Nephron progenitor cell (in vitro differentiated cells): ENCODE measurements at places on chromosomes 12 and 14.

- DNase-seq, result no peak
Observed at GRCh38 chr12:3630621-3631271, 122.2 kb downstream of the CRACR2A start.

- no peak for DNase-seq
Observed at GRCh38 chr14:90319634-90320541, 11.9 kb downstream of the NRDE2 start.

DNA sequence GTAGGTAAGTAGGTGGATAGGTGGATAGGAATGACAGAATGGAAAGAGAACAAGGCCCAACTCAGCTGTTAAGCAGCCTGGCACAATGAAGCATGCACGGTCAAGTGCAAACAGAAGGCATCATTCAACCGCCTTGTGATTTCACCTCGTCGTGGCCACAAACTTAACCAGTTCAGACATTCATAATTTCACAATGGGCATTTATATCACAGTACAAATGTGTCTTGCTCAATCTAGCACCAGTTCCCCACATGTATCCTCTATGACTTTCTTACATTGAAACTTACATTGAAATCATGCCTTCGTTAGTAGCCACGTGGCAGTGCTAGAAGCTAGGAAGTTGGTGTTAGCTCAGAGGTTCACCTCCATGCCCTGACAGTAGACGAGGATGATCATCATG is 207.5 kb downstream of the ETV6 start:
- DNase-seq, result no peak

GRCh38 chr12:75634244-75635222 is 123.1 kb upstream of the KRR1 start:
- no peak for DNase-seq

- DNase-seq, result no peak
Observed at GRCh38 chr12:31832740-31833729, 104.2 kb upstream of the AMN1 start.

DNA sequence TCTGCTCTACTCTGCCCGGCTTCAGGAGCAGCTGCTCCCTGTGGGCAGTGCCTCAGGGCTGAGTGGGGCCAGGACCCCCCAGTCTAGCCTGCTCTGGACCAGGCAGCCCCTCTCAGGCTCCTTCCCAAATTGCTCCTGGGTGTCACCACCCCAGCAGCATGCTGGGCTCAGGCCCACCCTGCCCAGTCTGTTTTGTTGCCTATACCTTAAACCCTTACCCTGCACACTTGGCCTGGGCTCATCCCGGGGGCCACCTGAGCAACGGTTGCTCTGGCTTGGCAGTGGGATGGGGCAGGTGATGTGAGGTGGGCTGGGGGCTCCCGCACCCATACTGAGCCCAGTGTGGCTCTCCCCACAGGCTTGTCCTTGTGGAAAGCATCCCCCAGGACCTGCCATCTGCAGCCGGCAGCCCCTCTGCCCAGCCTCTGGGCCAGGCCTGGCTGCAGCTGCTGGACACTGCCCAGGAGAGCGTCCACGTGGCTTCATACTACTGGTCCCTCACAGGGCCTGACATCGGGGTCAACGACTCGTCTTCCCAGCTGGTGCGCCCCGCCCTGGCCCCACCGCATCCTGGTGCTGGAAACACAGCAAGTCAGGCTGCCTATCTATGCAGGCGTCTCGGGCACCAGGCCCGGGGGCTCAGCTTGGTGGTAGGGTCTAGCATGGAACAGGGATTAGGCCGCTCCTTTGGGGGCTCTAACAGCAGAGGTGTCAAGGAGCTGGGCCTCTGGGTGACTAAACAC is 3.9 kb downstream of the PLD4 start:
- DNase-seq, result no peak

GRCh38 chr14:88919502-88919901 is 95.1 kb downstream of the TTC8 start:
- DNase-seq, result no peak

DNA sequence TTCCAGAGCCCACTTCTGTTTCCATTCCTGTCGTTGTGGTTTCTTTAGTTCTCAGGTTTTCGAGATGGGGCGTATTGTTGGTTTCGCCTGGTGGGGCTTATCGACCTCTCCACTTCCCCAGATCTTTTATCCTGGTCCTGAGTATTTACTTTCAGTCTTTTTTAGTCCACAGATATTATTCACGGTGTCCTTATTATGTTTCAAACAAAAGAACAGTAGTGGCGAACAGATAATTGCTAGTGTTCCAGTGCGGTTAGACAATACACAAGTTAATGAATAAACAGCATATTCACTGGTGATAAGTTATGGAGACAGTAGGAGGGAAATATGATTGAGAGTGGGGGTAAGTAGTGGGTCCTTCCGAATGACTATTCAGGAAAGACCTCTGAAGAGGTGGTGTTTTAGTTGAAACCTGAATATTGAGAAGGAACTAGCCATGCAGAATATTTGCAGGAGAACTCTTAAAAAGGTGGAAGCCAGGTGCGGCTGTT is 668 bp downstream of the TMEM260 start:
- DNase-seq, result no peak

DNA sequence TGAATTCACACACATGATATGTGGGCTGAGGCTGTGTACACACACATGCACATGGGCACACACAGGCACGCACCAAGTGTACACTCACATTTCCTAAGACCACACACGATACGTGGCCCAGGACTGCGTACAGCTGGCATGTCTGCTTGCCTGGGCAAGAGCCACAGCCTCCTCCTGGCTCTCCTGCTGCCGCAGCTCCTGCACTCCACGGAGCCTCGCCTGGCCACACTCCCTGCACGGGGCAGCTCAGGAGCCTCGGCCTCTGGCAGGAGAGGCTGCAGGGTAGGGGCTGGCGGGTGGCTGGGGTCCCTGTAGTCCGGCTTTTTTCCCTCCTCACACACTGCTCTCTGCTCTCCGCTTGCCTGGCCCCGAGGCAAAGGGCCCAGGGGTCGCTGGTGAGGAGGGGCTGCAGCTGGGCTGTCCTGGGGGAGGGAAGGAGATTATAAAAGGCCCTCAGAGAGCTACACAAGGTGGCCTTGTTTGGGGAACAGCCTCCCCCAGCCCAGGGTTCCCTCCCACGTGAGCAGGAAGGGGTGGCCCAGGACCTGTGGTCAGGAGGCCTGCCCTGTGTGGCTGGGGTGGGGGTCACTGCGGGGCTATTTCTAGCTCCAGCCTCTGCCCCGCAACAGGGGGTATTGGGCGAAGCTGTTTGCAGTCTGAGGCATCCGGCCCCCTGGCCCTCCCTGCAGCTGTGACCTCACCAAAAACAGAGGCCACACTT is 89.0 kb upstream of the SFSWAP start:
- DNase-seq, result peak; percentile 44

DNA sequence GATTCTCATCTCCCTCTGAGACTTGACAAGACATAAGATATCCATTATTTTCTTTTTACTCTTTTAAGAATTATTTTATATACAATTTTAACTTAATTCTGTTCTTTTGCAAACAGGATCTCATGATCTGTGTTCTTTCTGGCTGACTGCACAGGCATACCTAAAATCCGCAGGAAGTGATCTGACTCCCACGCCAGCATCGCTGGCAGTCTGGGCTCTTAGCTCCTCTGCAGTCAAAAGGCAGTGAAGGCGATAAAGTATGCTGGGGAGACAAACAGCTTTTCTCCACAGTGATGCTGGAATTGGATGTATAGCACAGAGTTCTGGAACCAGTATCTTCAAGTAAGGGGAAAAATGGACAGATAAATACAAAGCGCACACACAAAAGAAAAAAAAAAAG is 52.4 kb downstream of the DICER1 start:
- DNase-seq, result no peak

DNA sequence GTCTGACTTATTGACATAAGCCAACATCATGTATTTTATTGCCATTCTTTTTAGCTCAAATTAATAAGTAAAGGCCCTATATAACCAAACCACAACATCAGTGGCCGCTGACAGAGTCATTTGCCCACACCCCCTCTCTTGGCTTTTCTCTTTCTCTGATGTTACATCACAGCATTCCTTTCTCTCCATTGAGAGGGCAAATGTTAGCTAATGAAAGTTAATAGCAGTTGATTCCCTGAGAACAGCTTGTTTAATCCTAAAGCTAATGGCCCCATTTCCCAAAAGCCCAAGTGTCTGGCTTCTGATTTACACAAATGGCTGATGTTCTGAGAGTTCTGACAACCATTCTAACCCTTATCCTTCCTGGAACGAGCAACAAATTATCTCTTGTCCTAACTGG is 308.8 kb downstream of the SNAPC1 start:
- DNase-seq, result no peak

DNA sequence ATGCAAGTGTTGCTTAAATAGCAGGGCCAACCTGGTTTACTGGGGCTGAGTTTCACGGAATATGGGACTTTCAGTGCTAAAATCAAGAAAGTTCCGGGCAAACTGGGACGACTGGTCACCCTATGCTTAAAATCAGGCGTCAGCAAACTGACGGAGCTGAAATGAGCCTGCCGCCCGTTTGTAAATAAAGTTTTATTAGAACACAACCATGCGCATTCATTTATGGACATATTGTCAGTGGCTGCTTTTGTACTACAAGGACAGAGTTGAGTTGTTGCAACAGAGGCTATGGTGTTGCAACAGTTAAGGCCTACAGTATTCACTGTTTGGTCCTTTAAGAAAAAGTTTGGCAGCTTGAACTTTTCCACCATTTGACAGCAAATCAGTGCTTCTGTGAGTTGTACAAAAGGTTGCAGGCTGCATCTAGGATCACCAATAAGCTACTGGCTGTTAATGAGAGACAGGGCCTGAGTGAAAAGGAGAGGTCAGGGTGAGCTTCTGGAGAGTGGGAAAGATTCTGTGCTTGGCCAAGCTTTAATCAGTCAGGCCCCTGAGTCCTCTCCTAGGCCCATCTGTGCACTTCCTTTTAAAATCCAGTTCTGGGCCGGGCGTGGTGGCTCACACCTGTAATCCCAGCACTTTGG is 13.3 kb downstream of the SELPLG start:
- DNase-seq, result no peak

- peak; percentile 25 for DNase-seq
Observed at GRCh38 chr14:102683399-102684297, 91.2 kb downstream of the RCOR1 start.

- DNase-seq, result peak; percentile 22
Observed at GRCh38 chr14:54653712-54654469, 87.0 kb downstream of the SAMD4A start.

GRCh38 chr12:68028647-68029046 is 39.4 kb downstream of the IFNG-AS1 start:
- no peak for DNase-seq

DNA sequence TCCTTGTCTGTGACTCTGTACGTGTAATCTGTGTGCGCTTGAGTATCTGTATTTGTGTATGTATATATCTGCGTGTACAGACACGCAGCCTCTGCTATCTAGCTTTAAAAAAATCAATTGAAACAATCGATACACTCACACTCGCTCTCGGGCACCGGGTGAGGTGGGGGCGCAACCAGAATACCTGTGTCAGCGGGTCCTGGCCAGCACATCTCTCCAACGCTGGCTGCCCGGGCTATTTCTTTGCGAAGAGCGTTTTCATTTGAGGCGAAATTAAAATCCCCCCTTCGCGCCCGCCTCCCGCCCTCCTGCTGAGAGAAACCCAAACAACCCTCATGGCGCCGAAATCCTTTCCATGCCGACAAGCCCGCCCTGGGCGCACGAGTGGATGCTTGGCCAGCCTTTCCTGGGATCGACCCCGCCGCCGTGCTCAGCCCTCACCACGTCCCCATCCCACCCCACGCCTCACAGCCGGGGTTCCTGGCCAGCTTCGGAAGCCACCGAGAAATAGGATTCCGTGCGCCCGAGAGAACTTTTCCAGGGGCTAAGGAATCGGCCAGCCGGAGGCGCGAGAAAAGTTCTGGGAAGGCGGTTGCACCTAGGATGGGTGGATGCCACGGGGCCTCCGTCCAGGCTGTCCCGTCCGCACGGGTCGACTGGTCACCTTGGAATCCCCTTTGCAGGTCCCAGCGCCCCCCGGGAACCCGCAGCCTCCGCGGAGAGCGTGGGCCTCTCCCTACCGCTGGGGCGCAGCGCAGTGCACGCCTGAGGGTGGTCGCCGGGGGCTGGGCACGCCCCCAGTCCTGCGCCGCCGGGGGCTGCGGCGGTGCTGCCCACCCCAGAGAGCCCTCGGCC is 1.0 kb downstream of the ZDHHC22 start:
- no peak for DNase-seq

GRCh38 chr12:6742834-6743233 is 10.1 kb downstream of the MLF2 start:
- no peak for DNase-seq
